Mammary epithelial cell (primary cell): ENCODE measurements at places on chromosomes 12 and 14. TPM values are rescaled to one million over a fixed set of nuclear protein-coding genes. Genes with fewer than 3 reads are reported as not detected.

MUCL1 gene
- total RNA-seq: not detected in 2 replicates

SLC8A3 gene
- total RNA-seq: not detected in 2 replicates

C12orf50 gene
- not detected for total RNA-seq

SERPINA9 gene
- not detected for total RNA-seq

DNA sequence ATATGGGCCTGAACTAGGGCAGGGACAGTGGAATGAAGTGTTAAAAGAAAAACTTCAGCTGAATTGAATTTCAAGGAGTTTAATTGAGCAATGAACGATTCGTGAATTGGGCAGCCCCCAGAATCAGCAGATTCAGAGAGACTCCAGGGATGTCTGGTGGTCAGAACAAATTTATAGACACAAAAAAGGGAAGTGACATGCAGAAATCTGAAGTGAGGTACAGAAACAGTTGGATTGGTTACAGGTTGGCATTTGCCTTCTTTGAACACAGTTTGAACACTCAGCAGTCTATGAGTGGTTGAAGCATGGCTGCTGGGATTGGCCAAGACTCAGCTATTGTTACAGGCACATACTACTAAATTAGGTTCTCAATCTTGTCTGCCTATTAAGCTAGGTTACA, 9.7 kb upstream of the TBPL2 start:
- no peak for DNase-seq

DNA sequence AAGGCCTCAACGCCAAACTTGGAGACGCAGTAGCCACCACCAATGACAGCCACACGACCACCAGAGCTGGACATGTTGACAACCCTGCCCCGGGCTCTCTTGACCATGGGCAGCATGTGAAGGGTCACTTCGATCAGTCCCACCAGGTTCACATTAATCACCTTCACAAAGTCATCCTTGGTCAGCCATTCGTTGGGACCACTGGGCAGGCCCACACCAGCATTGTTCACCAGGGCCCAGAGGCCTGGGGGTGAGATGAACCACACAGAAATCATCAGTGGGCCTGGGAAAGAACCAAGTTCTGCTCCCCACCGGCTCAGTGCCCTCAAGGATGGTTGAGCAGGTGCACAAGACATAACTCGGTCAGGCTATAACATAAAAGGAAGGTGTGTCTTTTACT, 4.0 kb downstream of the SDR9C7 start:
- DNase-seq: no peak

DNA sequence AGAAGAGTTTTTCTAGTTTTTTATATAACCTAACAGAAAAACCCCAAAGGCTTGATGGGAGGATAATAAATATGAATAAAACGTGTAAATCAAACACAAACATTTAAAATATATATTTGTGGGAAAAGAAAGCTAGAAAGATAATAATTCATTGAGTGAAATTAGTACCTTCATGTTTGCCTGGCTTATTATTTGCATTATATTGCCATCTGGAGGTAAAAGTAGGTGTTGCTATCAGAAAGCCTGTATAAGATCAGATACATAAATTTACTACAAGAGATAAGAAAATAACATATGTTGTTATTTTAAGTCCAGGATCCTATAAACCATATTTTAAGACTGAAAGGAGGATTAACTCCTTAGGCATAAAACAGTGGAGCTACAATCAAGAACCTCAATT, 77.7 kb downstream of the NTS start:
- peak; percentile 1 for DNase-seq

DNA sequence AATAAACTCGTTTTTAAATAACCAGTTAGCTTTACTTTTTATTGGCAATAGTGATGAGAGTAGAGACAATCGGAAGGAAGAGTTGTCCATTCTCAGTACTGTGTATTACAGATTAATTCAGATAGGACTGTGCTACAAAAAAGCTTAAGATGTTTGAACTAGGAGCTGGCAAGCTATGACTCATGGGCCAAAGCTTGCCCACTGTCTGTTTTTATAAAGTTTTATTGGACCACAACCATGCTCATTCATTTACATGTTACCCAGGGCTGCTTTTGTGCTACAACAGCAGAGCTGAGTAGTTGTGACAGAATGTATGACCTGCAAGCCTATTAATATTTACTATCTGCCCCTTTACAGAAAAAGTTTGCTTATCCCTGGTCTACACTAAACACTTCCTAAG, 19.4 kb downstream of the GNS start:
- DNase-seq: peak; percentile 45

GRCh38 chr12:51797301-51797700, 51.2 kb downstream of the FIGNL2 start:
- peak; percentile 75 for DNase-seq

DNA sequence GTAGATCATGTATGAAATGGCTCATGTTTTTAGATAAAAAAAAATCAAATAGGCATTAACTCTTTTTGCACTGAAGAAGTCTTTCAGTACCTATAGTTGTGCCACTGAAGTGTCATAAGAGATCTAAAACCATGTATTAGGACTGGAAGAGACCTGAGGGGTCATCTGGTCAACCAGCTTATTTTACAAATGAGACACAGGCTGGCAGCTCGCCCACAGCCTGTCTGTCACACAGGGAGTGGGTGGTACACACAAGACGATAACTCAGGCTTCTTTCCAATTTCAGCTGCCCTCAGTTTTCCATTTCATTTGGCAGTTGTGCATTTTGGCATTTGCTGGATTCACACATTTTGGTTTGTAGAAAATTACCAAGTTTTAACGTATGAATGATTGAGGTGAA, 34.7 kb downstream of the C12orf75 start:
- no peak for DNase-seq

APOF gene
- not detected in 2 replicates for total RNA-seq

- DNase-seq: no peak
Observed at GRCh38 chr14:96065661-96066459, 26.7 kb downstream of the C14orf132 start.

- DNase-seq: no peak
Observed at GRCh38 chr14:75752907-75753594, 92.0 kb downstream of the TTLL5 start.

DNA sequence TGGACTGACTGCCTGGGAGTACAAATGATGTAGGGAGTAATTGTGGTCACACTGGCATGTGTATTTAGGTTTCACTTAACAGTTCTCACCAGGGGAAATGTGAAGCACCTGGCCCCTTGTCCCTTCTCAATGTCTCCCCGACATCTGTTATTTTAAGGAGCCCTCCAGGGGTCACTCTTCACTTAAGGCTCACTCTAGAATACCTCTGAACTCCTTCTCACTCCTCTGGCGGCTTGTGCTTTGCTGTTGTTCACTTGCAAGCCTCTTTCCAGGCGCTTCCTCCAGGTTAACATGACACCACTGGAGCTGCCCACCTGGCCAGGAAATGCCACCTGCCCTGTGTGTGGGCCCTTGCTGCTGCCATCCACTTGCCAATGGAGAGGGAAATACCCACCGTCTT, 56.5 kb upstream of the GZMB start:
- no peak for DNase-seq
